ENCODE measurements at places on chromosomes 5 and 9.
A peak's percentile ranks its signal among the peaks of the same experiment; 100 is the strongest.

DNA sequence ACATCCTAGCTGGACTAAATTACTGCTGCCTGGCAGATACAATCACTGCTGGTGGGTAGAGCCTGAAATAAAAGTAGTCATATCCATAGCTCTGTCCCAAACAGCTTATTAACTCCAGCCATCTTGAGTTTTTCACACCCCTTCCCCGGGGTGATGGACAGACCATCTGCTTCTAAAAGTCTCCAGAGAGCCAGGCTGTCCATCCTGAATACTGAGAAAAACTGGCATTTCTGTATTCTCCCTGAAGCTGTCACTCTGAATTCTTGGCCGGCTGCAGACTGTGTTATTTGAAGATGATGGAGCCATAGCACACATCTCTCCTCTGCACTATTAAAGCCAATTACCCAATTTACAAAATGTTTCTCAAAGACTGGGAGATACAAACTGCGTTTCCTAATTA lies 118.6 kb downstream of the GABBR2 start:
- no peak for DNase-seq

GRCh38 chr9:3783156-3783555 lies 257.4 kb upstream of the RFX3 start:
- DNase-seq = no peak

DNA sequence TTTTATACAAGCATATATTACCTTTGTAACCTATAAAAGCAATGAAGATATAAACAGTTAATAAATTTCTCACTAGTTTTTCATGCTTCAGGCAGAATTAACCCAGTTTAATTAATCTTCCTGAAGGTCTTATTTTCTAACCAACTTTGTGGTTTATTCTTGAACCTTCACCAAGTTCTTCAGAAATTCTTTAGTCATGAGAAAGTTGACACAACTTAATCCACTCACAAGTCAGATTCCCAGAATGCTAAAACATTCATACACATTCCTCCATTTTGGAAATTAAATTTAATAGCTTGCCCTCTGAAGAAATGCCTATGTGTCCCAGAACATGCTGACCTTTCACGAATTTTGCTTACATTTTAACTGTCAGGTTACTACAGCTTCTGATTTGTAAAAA lies 105.4 kb upstream of the PAM start:
- DNase-seq = no peak

DNA sequence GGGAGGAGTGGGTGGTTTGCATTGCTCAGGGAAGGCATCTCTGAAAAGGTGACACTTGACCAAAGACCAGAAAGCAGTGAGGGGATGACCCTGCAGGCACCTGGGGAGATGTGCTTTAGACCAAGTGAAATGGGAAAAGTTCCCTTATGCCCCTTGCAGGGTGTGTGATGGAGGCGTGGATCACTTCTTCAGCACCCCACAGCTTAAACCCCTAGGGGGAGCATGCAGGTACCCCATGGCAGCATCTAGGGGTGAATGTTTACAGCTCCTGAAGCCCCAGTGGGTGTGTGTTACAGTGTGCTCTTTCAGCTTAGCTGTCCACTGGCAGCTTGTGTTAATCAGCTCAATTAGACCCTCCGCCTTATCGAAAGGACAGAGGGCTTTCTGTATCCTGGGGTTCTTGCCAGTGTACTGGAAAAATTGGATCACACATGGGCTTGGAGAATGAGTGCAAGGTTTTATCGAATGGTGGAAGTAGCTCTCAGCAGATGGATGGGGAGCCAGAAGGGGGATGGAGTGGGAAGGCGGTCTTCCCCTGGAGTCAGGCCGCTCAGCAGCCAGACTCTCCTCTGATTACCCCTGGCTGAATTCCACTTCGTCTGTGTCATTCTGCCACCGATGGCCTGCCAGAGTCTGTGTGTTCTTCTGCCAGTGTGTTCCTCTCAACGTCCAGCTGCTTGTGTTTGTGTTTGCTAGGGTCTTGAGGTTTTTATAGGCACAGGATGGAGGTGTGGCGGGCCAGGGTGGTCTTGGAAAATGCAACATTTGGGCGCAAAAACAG lies 6.3 kb downstream of the BHMT2 start:
- no peak for DNase-seq

- no peak for DNase-seq
These were observed 3.4 kb upstream of the CXCL14 start for GRCh38 chr5:135582099-135582781.

DNA sequence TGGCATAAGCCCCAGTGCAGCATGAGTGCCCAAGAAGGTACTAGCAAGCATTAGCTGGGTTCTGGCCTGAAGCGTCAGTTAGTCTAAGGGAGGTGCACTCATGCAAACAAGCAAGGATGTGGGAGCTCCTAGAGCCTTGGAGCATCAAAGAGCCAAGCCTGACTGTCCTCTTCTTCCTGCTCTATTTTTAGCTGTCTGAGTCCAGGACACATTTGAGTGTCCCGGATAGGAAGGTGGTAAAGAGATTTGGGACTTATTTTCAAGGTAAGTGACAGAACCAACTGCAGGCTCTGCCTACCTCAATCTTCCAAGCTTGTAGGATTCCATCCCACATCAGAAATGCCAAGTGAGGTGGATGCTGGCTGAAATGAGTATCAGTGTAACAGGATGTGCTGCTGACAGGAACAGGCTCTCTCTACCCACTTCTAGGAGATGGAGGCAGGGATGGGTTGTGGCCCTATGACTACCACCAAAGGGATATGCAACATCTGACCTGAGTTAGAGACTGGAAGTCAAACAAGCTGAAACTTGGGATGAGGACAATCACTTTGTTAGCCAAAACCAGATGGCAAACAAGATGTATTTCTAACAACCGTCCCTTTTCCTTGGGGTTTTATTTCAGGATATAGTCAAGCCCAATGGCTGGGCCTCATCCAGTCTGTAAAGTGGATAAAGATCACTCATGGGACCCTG lies 15.1 kb downstream of the MACROH2A1 start:
- no peak for DNase-seq

GRCh38 chr5:138979684-138980280 lies 104.6 kb upstream of the LRRTM2 start:
- no peak for DNase-seq

GRCh38 chr9:81718244-81718643 lies 28.9 kb upstream of the TLE1 start:
- DNase-seq = no peak

GRCh38 chr5:72459089-72459661 lies 48.0 kb downstream of the ZNF366 start:
- no peak for DNase-seq

DNA sequence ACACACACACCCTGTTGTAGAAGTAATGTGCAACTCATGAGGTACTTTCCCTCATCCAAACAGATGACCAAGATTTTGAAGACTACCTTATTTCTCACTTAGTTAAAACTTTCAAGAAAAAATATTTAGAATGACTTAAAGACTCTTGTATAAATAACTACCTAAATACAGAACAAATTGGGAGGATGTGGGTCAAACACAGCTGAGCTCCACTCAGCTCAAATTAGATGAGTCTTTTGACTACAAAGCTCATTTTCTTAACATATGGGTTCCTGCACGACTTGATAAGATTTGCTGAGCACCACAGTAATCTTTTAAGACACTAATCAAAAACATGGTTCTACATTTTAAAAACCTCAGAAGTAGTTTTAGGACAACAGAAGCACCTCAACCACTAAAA lies 8.9 kb downstream of the MTX3 start:
- no peak for DNase-seq

DNA sequence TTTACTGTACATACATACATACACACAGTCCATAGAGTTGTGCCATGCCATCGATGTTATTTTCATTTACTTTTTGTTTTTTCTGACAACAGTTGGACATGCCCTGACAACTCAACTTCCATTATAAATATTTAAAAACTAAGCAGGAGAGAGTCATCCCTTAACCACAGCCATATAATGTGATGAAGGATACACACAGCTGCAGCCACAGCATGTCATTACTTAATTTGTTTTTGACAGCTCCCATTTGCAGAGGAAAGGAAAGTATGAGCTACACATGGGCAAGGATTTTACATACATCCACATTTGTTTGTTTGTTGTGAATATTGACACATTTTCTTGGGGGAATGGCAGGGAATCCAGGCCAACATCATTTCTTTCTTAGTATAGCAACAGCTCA lies 91.5 kb upstream of the TUT7 start:
- no peak for DNase-seq

DNA sequence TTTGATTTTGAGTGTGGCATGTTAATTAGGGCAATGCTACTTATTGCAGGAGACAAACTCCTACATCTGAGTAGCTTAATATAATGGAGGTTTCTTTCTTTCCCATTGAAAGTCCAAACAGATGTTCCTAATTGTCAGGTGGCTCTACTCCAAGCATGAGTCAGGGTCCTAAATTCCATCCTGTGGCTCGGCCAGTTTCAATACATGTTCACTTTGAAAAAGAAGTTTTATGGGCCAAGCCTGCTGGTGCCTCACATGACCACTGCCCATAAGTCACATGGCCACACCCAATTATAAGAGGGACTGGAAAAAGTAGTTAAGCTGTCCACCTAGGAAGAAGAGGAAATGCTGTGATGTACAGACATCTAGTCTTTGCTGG lies 170.4 kb downstream of the ARRDC3 start:
- peak; percentile 46 for DNase-seq

GRCh38 chr5:158195416-158196210 lies 336.7 kb upstream of the CLINT1 start:
- no peak for DNase-seq

GRCh38 chr5:39217365-39218281 lies 1.7 kb downstream of the FYB1 start:
- DNase-seq = peak; percentile 47

DNA sequence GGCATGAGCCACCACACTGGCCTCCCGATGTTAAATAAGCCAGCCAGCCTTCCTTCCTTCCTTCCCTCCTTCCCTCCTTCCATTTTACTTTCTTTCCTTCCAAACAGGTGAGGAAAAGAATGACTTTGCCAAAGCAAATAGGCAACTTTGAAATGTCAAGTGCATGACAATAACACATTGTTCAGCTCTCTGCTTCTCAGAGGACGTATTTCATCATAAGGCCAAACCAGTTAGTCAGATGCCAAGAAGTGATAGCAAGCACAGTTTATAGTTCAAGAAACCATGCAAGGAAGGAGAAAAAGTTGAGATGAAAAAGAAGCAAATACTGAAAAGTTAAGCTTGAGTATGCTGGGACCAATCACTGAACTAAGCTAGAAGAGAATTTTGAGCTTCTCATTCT lies 29.5 kb downstream of the POU4F3 start:
- DNase-seq = no peak

DNA sequence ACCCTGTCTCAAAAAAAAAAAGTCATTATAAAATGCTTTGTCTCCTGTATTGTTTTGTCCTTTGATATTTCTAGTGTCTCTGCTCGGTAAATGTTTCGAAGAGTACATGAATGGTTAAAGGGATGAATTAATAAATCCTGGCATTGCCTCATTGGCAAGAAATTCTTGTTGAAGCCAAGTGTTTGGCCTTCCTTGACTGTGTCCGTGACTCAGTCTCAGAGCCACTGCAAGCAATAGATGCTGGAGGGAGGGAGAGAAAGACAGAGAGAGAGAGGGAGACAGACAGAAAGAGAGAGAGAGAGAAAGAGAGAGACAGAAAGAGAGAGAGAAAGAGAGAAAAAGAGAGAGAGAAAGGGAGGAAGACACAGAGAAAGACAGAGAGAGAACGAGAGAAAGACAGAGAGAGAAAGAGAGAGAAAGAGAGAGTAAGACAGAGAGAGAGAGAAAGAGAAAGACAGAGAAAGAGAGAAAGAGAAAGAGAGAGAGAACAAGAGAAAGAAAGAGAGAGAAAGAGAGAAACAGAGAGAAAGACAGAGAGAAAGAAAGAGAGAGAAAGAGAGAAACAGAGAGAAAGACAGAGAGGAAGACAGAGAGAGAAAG lies 72.5 kb upstream of the RXRA start:
- no peak for DNase-seq

DNA sequence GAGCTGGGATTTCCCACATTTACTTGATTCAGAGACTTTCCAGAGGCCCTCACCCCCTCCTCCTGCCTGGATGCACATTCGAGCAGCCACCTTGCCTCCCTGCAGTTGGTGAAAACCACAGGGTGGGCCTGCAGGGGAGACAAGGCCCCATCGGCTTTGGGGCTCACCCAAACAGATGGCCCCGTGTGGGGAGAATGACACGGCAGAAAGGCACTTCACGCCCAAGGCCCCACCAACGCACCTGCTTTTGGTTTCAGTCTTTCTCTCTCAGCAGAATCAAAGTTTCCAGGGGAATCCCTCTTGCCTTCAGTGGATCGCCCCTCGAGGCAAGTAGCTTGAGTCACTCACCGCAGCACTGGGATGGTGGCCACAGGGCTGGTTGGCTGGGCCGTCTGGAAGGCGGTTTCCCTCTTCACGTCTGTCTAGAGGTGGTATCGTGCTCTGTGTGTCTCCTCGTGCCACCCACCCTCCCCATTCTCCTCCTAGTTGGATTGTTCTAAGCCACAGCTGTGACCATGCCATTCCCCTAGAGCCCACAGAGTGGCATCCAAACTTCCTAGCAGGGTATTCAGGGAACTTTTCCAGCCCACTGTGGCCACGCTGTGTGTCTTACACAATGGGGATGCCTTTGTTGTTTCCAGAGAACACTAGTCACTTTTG lies 31.8 kb downstream of the SEC61B start:
- no peak for DNase-seq

DNA sequence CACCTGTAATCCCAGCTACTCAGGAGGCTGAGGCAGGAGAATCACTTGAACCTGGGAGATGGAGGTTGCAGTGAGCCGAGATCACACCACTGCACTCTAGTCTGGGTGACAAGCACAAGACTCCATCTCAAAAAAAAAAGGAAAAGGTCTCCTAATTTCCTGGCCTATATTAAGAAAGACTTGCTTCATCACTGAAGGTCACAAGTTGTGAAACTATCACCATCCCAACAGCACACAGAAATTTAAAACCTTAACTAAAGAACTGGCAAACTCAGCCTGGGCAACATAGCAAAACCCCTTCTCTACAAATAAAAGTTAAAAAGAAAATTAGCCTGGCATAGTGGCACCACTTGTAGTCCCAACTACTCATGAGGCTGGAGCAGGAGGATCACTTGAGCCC lies 17.2 kb downstream of the FRMD3 start:
- DNase-seq = no peak

- no peak for DNase-seq
These were observed 29.6 kb downstream of the DNM1 start for GRCh38 chr9:128232528-128233428.

DNA sequence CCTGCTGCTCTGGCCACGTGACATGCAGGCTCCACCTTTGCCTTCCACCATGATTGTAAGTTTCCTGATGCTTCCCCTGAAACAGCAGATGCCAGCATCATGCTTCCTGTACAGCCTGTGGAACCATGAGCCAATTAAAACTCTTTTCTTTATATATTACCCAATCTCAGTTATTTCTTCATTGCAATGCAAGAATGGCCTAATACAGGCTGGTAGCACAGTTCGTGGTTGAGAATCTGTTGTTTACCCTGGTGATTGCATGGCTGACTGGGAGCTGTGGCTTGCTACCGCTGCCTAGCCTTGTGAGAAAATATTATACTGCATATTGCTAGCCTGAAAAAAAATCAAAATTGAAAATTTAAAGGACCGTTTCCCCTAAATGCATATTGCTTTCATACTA lies 44.8 kb upstream of the PTPN3 start:
- no peak for DNase-seq

Data from non-pigmented ciliary epithelial cell (primary cell).